ENCODE measurements at places on chromosomes 7 and 10.

GRCh38 chr10:72315611-72316385, 38.9 kb downstream of the DNAJB12 start:
- peak; percentile 55 for DNase-seq

- peak; percentile 39 for DNase-seq
These were observed 613 bp downstream of the MAPK8 start for GRCh38 chr10:48306870-48307710.

DNA sequence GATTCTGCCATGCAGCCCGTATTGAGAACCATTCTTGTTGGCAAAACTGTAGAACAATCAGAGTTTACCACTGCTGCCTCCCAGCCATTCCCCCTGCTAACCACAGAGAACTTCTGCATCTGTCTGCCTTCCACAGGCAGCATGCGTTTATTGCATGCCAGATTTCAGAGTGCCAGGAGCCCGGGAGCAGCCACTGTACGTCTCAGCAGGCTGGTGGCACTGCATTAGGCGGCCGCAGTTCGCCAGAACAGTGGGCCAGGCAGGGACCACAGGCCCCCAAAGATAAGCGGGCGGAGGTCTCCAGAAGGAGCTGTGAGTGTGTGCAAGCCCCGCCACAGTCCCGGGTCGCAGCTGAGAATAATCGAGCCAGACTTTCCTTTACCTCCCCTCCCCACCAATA, 31.8 kb downstream of the ZNF467 start:
- no peak for DNase-seq

- DNase-seq = peak; percentile 62
These were observed 247.3 kb downstream of the GATA3 start for GRCh38 chr10:8301831-8302230.

- DNase-seq = peak; percentile 82
These were observed 33.4 kb downstream of the XPNPEP1 start for GRCh38 chr10:109889867-109890266.

DNA sequence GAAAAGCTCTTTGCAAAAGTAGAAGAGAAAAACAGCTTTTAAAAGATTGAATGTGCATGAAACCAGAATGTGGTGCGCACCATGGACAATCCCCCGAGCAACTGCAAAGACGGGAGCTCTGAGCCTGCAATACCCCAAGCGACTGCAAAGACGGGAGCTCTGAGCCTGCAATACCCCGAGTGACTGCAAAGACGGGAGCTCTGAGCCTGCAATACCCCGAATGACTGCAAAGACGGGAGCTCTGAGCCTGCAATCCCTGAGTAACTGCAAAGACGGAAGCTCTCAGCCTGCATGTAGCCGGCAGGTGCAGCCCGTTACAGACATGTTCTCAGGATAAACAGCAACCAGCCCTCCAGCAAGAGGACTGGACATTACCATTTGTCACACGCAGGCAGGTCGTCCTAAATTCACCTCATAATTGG, 6.2 kb downstream of the ZNF775 start:
- no peak for DNase-seq

DNA sequence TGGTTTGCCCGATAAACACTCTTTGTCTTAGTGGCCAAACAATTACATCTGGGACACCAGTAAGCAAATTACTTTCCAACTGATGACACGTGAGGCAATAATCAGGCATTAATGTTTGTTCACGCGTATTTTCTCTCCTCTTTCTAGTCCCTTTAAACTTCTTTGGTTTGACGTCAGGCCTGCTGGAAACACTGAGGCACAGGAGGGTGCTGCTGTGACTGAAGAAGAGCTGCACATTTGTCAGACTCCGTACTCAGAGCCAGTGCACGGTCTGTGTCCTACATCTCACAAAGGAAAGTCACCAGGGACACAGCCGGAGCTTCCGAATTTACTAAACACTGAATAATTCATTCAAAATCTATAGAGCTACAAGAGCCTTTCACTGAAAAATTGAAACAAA, 57.6 kb upstream of the ANAPC16 start:
- no peak for DNase-seq

DNA sequence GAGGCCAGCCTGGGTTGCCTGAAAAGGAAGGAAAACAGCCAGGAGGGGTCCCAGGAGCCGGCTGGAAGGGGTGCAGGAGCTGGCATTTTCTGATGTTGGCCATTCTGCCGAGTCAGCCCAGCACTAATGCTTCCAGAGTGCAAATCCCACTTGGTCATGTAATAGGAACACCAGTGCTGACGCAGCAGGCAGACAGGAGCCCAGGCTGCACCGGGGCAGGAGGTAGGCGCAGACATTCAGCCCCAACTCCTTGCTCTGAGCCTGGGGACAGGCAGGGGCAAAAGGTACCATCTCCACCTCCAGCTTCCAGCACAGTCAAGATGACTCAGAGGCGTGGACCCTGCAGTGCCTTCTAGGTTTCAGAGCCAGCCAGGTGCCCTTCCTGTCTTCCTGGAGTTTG, 10.2 kb upstream of the YWHAG start:
- DNase-seq = peak; percentile 48

DNA sequence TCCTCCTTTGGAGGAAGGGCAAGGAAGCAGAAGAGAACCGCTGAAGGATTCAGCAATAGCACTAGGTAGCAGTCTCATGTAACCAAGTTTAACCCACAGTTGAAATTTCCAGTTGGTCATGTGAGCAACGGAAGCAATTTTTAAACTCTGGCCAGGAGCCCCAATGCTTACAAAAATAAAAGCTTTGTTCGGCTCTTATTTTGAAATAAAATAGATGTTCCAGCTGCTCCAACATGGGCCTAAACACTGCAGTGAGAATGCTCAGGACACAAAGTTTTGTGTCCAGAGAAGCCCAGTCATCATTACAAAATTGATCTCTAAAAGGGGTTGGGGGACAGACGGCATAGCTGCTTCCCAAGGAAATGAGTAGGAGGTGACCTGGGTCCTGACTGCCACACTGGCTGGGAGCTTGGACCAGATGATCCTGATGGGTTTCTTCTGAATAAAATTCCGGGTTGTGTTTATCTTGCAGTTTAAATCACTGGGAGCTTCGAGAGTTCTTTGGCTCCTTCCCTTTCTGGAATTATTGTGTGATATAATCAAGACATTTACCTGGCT, 452 bp upstream of the TMEM140 start:
- DNase-seq = no peak

GRCh38 chr10:30171601-30172000, 112.2 kb upstream of the JCAD start:
- no peak for DNase-seq

DNA sequence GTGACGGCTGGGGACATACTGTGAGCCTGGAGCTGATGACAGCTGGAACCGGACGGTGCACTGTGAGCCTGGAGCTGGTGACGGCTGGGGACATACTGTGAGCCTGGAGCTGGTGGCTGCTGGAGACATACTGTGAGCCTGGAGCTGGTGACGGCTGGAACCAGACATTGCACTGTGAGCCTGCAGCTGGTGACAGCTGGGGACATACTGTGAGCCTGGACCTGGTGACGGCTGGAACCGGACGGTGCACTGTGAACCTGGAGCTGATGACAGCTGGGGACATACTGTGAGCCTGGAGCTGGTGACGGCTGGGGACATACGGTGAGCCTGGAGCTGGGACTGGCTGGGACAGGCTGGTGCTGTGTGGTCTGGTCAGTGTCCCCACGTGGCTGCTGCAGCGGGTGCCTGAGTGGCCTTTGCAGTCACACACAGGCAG, 47.9 kb downstream of the PTPRN2 start:
- DNase-seq = no peak

DNA sequence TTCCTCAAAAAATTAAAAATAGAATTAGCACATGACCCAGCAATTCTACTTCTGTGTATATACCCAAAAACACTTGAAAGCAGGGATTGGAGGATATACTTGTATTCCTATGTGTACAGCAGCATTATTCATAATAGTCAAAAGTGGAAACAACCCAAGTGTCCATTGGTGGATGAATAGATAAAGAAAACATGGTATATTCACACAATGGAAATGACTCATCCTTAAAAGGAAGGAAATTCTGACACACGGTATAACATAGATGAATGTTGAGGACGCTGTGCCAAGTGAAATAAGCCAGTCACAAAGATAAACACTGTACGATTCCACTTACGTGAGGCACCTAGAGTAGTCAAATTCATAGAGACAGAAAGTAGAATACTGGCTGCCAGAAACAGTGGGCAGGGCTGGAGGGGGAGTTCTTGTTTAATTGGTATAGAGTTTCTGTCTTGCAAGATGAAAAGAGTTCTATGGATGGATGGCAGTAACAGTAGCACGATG, 26.6 kb upstream of the KAT6B start:
- peak; percentile 91 for DNase-seq

All from epithelial cell of esophagus (primary cell).